ENCODE measurements at places on chromosomes 2 and 18. TPM values are rescaled to one million over a fixed set of nuclear protein-coding genes. Genes with fewer than 3 reads are reported as not detected.

ZFAND2B gene
- 33.3 TPM for total RNA-seq

TTLL4 gene
- 32.2 TPM for total RNA-seq

DNA sequence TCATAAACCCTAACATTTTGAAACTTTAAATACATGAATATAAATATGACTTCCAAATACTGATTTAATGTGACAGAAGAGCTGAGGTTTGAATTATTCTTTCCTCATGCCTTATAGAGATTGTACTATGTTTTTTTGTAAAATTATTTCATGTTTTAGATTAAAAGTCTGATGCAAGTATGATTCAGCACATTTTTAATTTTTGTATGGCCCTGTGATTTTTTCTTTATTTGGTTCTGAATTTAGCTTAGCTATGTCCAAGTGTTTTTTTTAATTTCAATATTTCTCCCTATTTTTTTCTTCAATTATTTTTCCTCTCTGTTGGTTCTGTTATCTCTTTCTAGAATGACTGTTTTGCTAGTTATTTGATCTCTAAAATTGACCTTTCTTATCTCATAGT lies 552.1 kb downstream of the XIRP2 start:
- H3K27ac ChIP-seq, result no peak overlapping the region
- no peak overlapping the region for H3K4me3 ChIP-seq
- no peaks in the 10 kb centered on the region for H3K4me1 ChIP-seq
- H3K27me3 ChIP-seq, result no peaks in the 10 kb centered on the region
- no peak for DNase-seq

DNA sequence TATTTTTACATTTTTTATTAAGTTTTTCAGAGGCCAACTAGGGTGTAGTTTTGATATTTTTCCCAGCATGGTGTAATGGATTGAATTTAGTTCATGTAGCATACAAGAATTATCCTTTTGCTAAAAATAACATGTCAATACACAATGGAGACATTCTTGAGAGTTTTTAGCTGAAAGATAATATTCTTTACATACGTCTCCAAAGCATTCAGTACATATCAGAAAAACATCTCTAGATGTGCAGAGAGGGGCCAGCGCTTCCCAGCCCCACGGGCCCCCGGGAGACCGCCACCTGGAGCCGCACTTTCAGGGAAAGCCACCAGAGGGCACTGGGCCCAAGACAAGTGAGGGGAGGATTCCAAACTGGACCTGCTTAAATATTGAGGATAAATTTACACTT lies 499.4 kb downstream of the GALR1 start:
- no peak overlapping the region for H3K27ac ChIP-seq
- peaks cover 12% of the 10 kb centered on the region for H3K27me3 ChIP-seq
- no peaks in the 10 kb centered on the region for H3K36me3 ChIP-seq
- H3K4me1 ChIP-seq, result no peaks in the 10 kb centered on the region
- DNase-seq, result peak; percentile 17

DNA sequence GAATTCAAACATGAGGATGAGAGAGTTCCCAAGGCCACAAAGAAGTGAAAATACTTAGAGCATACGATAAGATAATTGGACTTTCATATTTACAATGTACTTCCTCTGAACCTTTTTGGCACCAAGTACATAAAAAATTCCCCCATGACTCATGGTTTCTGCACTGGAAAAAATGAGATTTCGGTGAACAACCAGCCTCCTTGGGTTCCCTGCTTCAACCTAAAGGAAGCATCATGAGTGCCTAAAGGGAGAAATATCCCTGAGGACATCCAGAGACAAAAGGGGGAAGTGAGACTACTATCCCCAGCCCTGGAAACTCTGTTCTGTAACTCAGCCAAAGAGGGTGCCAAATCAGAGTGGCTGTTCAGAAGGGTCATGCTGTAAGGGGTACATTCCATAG lies 562.7 kb upstream of the SLC39A10 start:
- no peaks in the 10 kb centered on the region for H3K36me3 ChIP-seq
- no peak for DNase-seq
- H3K27me3 ChIP-seq, result peaks cover 3% of the 10 kb centered on the region
- no peak overlapping the region for H3K4me3 ChIP-seq
- no peak overlapping the region for H3K27ac ChIP-seq

DNA sequence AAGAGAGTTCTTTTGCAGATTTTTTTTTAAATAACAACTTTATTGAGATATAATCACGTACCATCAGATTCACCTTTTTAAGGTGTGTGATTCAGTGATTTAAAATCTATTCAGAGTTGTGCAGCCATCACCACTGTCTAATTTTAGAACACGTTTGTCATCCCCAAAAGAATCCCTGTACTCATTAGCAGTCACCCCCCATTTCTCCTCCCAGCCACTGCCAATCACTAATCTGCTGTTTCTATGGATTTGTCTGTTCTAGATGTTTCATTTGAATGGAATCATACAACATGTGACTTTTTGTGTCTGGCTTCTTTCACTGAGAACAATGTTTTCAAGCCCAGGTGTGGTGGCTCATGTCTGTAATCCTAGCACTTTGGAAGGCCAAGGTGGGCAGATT lies 55.4 kb upstream of the RAPH1 start:
- H3K4me3 ChIP-seq, result no peak overlapping the region
- H3K4me1 ChIP-seq, result peaks cover 7% of the 10 kb centered on the region
- no peak for DNase-seq

- peaks cover 2% of the 10 kb centered on the region for H3K27me3 ChIP-seq
- H3K36me3 ChIP-seq, result no peaks in the 10 kb centered on the region
- DNase-seq, result no peak
- peaks cover 8% of the 10 kb centered on the region for H3K4me1 ChIP-seq
- no peak overlapping the region for H3K4me3 ChIP-seq
Measured at GRCh38 chr2:57886161-57886786, 160.3 kb upstream of the VRK2 start.

MAPK4 gene
- not detected for total RNA-seq

DNA sequence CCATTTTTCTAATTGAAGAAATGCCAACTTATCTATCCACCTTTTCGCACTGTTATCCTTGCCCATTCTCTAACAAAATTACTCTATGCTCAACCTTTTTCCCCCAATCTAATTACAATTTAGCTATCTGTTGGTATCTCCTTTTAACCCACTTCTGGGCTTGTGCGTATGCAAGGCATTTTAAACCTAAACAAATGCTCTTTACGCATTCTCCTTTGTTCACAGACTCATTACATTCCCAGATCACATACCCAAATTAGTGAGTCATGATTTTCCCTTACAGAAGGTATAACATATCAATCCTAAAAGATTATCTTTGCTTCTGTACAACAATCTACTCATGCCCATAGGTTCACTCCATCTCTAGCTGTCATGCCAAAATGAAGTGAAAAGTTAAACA lies 71.7 kb upstream of the LYPD1 start:
- no peaks in the 10 kb centered on the region for H3K4me1 ChIP-seq
- no peaks in the 10 kb centered on the region for H3K27me3 ChIP-seq
- no peaks in the 10 kb centered on the region for H3K36me3 ChIP-seq
- DNase-seq, result no peak
- H3K27ac ChIP-seq, result no peak overlapping the region
